ENCODE measurements at places on chromosomes 4 and X. TPM values are rescaled to one million over a fixed set of nuclear protein-coding genes. Genes with fewer than 3 reads are reported as not detected.

Gene SSX4
- not detected for total RNA-seq

Gene RASSF6
- total RNA-seq = 84.2 TPM

Gene PCDH18
- total RNA-seq = 1.2 TPM

Gene IL1RAPL1
- 0.17 TPM for total RNA-seq

Gene ADH4
- total RNA-seq = not detected

Gene POU3F4
- total RNA-seq = not detected

Gene CXCL5
- 0.33 TPM for total RNA-seq

Gene RAB9A
- 37.2 TPM for total RNA-seq

Gene FOXP3
- 0.67 TPM for total RNA-seq

Gene FRMD7
- total RNA-seq = 0.50 TPM

Data from mammary epithelial cell (primary cell).